CD4-positive, alpha-beta T cell (primary cell): ENCODE measurements at places on chromosomes 7 and 10.
A peak's percentile ranks its signal among the peaks of the same experiment; 100 is the strongest.

DNA sequence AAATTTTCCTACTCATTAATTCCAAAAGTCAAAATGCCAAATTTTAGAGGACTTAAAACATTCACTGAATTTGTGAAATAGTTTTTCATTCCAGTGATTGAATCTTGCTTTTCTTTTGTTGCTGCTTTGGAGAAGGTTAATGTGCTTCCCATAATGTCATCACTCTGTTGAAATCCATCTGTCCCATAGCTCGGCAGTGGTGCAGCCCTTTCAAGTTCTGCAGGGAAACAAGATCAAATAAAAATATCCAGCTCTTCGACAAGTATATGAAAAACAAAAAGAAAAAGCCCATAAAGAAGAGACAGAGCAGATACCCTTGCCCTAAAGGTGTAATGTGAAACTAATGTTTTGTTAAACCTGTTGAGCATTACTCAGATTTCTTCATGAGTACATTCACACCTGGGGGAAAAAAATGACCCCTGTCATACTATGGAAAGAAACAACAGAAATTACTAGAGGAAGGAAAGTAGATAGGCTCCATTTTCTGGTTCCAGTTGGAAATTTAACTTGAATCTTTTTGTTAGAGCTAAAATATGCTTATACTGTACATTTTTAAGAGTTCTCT, 35.1 kb downstream of the AGR3 start:
- DNase-seq = no peak

DNA sequence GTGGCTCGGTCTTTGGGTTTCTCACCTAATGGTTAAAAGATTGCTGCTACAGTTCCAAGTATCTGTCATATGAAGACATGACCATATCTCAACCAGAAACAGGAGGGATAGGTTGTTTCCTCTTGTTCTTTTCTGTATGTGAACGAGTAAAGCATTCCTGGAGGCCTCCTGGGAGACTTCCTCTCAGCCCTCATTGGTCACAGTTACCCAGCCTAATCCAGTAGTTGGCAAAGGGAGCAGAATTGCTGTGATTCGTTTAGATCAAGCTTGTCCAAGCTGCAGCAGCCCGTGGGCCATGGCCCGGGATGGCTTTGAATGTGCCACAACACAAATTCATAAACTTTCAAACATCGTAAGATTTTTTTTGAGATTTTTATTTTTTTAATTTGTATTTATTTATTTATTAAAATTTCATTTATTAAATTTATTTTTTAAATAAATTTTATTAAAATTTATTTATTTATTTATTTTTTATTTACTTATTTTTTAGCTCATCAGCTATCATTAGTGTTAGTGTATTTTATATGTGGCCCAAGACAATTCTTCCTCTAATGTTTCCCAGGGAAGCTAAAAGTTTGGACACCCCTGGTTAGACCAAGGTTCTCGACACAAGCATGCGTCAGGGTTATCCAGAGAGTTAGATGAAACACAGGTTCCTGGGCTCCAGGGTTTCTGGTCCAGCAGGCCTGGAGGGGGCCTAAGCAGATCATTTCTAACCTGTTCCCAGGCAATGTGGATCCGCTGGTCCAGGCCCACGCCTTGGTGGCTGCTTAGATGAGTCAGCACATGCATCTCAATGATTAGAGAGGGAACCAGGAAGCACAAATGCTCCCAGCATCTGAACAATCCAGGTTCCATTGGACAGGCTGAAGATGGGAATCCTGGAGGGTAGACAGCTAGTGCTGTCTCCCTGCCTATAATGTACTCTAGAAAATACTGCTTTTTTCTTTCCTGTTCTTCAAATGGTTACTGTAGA, 25.6 kb downstream of the CDC123 start:
- no peak for DNase-seq

GRCh38 chr7:4634166-4634565, 47.9 kb upstream of the FOXK1 start:
- DNase-seq = no peak

DNA sequence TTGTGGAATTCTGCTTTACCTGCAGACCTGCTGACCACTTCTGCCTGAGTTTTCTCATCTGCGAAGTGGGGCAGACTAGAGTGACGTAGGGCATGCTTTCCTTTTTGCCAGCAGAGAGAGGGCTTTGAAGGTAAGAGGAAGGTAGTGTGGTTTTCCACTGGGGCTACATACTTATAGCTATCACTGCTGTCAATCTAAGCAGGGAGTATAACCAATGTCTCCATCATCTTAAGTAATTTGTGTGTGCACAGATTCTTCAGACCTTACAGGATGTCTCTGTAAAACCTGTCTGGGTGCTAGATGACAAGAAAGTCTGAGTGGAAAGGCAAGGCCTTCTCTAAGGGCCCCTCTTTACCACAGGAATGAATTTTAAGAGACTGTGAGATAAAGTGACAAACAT, 106.8 kb downstream of the RBM20 start:
- DNase-seq = no peak

DNA sequence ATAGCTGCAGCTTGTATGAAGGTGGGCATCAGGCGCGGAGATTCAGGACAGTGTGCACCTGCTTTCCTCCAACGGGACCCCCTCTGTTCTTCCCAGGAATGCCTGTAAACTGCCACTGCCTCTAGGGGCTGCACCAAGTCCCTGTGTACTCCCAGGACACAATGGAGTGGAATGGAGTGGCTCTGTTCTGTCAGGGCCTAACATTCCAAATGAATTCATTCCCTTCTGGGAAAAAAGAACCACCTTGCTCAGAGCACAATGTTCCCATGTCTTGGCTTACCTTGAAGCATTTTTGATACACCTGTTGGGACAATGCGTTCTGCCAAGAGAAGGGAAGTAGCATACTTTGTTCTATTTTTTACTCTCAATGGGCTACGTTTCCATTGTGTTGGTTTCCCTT, 339.4 kb downstream of the FRMD4A start:
- DNase-seq = no peak

DNA sequence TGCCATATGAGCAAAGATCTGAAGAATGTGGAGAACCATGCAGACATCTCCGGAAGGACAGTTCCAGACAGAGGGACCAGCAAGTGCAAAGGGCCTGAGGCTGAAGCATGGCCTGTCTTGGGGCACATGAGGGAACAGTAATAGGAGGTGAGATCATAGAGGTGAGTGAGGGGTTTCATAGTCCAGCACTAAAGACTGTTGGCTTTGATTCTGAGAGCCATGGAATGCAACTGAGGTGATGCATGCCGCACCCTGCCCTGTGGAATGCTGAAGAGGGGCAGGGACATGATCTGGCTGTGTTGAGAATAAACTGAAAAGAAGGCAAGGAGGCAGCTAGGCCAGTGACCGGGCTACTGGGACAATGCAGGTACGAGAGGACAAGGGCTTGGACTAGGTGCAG, 253.1 kb upstream of the KLF14 start:
- DNase-seq = no peak

- DNase-seq = no peak
Measured at GRCh38 chr10:32299354-32299980, 47.5 kb downstream of the EPC1 start.

GRCh38 chr7:25186436-25186835, 41.9 kb downstream of the NPVF start:
- DNase-seq = no peak

DNA sequence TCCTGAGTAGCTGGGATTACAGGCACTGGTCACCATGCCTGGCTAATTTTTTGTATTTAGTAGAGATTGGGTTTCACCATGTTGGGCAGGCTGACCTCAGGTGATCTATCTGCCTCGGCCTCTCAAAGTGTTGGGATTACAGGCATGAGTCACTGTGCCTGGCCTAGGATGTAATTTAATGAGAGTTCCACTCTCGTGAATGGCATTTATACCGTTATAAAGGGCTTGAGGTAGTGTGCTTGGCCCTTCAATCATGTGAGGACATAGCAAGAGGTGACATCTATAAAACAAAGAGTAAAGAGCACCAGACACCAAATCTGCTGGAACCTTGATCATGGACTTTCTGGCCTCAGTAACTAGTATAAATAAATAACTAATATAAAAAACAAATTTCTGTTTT, 93.5 kb upstream of the PPP1R9A start:
- no peak for DNase-seq

DNA sequence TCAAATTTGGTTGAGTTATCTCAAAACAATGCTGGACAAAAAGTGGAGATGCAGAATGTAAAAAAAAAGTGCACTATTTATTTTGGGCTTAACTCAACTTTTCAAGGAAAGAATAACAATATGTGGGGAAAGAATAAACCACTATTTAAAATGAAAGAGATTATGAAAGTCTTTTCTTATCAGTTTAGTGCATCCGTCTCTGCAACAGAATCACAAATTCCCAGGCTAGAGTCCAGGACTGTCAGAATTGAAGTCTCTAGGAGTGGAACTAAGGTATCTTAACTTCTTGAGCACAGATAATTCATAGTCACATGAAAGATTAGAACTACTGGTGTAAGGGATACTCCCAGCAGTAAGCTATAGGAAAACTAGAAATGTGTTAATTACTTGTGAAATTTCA, 1200.3 kb upstream of the LRRN3 start:
- DNase-seq = no peak

- peak; percentile 86 for DNase-seq
Measured at GRCh38 chr10:102229810-102230263, 3.7 kb downstream of the ELOVL3 start.

- no peak for DNase-seq
Measured at GRCh38 chr7:77404641-77405040, 11.5 kb downstream of the GSAP start.

- DNase-seq = no peak
Measured at GRCh38 chr7:33711231-33712019, 193.9 kb upstream of the BMPER start.

GRCh38 chr7:22997871-22998518, 15.9 kb downstream of the HYCC1 start:
- no peak for DNase-seq

DNA sequence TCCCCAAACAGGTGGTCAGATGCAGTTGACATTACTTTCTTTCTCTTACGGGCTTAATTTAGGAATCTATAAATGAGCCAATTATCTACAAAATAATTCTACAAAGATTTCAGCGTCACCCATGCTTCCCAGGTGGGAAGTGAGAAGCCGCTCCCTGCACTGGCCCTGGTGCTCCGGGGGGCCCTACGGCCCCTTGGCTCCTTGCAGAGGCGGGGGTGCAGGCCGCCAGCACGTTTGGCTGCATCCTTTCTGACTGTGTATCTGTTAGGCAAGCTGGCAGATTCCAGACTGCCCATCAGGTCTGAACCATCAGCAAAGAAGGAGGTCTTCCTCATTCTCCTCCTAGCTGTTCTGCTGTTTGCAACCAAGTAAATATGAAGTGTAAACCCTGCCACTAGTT, 16.3 kb downstream of the VWC2 start:
- no peak for DNase-seq

DNA sequence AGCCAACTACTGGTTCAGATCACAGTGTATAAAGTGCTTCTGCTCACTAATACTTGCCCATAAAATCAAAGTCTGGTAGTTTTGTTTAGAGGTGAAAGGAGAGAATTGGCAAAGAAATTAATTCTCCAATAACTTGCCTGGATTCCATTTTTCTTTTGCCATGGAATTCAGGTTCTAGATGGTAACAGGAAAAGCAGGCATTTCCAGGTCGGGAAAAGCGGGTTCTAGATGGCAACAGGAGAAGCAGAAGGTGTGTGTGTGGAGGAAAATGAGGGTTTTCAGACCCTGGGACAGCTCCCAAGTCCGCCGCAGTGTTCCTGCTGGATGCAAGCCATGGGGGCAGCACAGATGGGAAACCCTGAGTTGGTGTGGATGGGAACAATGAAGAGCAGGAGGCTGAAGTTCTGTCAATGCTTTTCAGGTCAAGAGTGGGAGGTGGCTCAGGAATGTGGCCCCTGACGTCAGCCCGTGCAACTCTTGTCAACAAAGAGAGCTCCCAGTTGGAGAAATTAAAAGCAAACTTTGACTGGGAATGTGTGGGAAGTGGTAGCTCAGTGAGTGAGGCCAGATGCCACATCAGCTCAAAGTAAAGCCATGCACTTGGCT, 696.7 kb downstream of the LRMDA start:
- no peak for DNase-seq

DNA sequence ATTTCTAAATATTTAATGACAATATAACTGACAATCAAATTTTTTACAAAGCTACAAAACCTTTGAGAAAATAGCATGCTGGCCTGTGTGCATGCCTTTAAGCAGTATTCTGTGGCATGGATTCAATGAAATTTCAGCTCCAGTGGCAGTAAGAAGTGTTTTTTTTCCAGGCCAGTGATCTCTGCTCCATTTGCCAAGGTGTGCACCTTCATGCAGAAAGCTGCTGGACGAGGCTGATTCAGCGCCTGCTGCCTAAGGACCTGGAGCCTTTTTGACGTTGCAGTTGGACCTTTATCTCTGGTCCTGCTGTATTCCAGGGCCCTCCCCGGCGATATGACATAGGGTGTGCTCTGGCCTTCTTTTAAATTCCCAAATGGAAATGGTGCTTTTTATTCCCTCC, 26.6 kb downstream of the VWC2 start:
- DNase-seq = no peak

DNA sequence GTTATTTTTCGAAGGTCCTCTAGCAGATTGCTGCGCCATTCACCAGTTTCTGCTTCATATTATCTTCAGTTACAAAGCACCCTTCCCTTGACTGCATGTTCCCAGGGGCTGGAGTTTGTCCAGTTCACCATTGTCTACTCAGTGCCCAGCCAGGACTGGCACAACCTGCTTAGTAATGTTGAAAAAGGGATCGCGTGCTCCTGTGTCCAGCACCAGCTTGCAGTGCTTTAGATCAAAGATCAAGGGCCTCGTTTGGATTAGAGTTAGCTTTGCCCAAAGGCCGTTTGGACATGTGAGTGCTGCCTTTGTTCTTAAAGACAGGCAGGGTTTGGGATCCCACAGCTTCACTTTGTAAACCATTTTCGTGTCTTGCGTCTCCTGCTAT, 867 bp downstream of the ATP6V0E2 start:
- DNase-seq = no peak

GRCh38 chr10:123202506-123202905, 48.3 kb downstream of the BUB3 start:
- no peak for DNase-seq

- peak; percentile 24 for DNase-seq
Measured at GRCh38 chr7:43439631-43440401, 143.1 kb upstream of the STK17A start.

- peak; percentile 66 for DNase-seq
Measured at GRCh38 chr10:79274279-79275104, 72.8 kb upstream of the PPIF start.

GRCh38 chr7:130943981-130944380, 210.0 kb upstream of the KLF14 start:
- DNase-seq = no peak

- DNase-seq = no peak
Measured at GRCh38 chr10:28722065-28722803, 44.9 kb downstream of the BAMBI start.
